ENCODE measurements at places on chromosomes 1 and 21.

GRCh38 chr21:38915546-38915945 is 109.8 kb downstream of the ETS2 start:
- DNase-seq = no peak

DNA sequence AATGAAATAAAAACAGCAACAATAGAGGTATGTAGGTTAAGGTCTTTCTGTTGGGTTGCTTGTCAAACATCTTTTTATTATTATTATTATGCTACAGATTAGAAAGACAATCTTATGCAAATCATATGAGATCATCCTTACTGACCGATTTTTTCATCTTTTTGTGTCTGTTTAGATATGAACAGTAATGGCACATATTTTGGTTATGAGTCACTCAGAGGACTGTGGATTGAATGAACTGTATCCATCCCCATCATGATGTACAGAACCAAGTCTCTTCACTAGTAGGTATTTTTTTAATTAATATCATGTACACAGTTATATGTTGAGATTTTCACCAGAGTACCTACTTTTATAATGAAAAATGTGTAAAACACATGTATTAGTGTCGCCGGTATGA is 159.1 kb downstream of the CHRM3 start:
- no peak for DNase-seq

DNA sequence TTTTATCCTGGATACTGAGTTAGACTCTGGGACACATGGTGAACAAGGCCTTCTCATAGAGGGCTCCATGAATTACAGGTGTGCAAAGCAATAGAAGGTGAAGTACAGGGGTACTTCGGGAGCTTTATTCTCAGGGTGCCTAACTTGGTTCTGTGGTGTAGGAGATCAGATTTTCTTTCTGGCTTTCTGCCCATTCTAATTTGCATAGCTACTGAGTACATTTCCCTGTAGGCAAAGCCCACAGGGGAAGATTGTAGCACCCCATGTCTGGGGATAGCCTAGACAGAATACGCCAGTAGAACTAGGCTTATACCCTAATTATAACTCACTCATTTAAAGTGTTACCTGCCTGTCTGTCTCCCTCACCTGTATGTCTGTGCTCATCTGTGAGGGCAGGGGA is 49.7 kb downstream of the PGM1 start:
- no peak for DNase-seq

DNA sequence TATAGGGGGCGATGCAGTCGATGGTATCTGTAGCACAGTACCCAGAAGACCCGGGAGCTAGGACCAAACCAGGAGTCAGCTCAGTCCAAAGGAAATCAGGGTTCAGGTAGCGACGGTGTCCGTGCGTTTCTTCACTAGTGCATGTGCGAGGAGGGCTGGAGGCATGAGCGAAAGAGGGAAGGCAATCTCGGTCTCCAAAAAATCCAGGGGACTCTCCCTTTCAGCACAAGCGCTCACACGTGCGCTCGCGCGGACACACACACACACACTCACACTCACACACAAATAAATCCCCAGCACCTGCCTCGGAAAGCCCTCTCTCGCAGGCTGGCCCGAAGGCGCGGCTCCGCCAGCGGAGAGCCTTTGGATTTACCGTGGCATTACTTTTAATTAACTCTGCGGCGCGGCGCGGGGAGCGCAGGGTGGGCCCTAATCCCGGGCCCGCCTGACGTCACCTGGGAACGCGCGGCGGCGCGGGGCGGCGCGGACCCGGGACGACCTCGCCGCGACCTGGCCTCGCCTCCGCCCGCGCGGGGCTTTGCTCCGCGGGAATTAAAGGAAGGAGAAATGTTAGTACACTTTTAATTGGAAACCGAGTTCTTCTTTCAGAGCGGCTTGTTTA is 121.2 kb downstream of the LMX1A start:
- DNase-seq = no peak

- no peak for DNase-seq
These were observed 35.9 kb upstream of the RNF19B start for GRCh38 chr1:33000427-33001026.

- no peak for DNase-seq
These were observed 100.1 kb upstream of the AKT3 start for GRCh38 chr1:243950166-243950565.

- no peak for DNase-seq
These were observed 13.2 kb upstream of the COL6A2 start for GRCh38 chr21:46084709-46085108.

DNA sequence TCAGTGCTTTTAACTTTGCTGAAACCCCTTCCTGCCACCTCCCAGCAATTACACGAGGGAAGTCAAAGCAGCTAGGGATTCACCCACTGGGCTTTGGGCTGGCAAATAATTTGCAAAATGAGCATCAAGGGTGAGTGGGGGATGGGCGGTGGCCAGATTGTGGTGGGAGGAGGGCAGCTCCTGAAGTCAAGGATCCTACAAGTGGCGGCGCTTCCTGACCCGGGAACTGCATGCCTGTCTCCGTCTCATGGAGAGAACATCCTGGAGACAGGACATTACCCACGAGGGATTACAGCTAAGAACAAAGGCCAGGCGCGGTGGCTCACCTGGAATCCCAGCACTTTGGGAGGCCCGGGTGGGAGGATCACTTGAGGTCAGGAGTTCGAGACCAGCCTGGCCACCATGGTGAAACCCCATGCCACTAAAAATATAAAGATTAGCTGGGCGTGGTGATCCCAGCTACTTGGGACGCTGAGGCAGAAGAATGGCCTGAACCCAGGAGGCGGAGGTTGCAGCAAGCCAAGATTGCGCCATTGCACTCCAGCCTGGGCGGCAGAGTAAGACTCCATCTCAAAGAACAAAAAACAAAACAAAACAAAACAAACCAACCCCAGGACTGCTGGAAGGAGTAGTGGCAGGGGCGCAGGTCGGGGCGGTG is 12.9 kb downstream of the TTC34 start:
- DNase-seq = no peak

DNA sequence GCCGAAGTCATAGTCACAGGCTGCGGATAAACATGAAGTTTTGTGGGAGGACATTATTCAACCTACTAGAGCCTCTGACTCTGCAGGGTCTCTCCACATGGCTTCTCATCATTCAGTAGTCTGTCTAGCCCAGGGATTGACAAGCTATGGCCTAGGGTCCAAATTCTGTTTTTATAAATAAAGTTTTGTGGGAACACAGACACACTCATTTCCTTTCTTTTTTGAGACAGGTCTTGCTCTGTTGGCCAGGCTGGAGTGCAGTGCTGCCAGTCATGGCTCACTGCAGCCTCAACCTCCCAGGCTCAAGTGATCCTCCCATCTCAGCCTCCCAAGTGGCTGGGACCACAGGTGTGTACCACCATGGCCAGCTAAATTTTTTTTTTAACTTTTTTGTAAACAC is 8.1 kb upstream of the ENO1 start:
- no peak for DNase-seq

DNA sequence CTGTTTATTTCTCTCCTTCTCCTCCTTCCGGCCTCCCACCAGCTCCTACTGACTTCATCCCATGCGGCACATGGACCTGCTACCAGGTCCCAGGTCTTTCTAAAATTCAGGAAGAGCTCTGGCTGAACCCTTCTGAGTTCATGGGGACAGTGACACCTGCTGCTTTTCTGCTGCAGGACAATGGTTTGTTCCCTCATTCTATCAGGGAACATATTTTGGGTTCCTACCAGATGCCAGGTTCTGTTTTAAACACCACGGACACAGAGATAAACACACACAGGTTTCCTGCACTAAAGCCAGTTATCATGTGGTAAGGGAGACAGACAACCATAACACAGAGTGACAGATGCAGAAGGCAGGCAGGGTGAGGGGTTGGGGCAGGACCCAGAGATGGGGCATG is 114.0 kb upstream of the RAB4A start:
- DNase-seq = no peak

GRCh38 chr1:25834894-25835293 is 15.1 kb downstream of the MTFR1L start:
- no peak for DNase-seq

DNA sequence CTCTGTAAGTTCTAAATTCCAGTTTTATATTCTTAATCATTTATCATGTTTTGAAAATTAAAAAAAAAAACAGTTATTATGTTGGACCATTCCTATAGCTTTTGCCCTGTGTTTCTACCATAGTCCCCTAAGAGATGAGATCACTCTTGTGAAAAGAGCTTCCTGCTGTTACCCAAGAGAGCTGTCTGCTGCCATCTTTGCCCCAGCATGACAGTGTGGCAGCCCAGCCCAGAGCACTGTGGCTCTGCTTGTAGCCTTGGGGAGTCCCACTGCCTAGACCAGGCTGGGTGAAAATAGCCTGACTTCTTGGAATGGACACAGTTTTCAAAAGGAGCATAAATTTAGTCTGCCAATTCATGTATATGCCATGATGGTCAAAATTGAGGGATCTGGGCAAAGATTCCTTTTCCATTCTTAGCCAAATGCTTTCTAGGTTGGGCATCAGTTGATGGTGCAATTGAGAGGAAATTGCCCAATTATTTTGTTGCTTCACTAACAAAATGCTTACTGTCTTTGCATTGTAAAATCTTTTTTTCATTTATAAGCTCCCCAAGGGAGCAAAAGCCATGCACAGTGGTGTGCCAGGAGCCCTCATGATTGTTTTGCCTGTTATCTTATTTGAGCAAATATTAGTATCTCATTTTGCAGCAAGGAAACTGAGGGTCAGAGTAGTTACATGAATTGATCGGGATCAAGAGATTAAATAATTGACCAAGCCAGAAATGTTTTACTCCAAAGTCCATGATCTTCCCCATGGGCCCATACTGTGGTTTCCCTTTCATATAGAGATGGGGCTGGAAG is 72.8 kb downstream of the ETS2 start:
- no peak for DNase-seq

- no peak for DNase-seq
These were observed 75.4 kb upstream of the LRRC7 start for GRCh38 chr1:69492286-69492685.

DNA sequence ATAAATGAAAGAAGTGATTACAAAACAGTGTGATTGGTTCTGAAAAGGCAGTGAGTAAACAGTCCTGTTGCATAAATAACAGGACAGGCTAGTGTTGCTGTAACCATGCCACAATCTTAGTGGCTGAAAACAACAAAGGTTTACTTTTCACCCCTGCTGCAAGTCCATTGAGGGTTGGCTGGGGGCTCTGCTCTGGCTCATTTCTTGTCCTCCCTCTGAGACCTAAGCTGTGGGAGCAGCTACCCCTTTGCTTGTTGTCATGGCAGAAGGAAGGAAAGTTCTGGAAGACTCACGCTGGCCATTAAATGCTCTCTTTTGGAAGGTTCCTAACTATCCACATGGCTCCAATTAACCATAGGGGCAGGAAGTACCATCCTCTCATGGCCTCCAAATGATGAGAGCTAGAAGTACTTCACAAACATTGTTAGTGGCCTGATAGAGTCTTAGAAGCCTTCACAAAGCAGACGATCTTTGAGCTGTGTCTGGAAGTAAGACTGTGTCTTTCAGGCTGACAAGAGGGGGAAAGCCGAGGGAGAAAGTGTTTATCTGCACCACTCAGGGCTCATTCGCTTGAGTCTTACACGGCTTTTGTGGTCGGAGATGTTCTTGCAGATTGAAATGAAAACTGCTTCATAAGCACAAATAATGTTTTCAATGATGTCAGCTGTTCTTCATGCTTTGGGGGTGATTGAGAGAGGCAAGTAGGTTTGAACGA is 11.9 kb downstream of the RCSD1 start:
- DNase-seq = no peak

DNA sequence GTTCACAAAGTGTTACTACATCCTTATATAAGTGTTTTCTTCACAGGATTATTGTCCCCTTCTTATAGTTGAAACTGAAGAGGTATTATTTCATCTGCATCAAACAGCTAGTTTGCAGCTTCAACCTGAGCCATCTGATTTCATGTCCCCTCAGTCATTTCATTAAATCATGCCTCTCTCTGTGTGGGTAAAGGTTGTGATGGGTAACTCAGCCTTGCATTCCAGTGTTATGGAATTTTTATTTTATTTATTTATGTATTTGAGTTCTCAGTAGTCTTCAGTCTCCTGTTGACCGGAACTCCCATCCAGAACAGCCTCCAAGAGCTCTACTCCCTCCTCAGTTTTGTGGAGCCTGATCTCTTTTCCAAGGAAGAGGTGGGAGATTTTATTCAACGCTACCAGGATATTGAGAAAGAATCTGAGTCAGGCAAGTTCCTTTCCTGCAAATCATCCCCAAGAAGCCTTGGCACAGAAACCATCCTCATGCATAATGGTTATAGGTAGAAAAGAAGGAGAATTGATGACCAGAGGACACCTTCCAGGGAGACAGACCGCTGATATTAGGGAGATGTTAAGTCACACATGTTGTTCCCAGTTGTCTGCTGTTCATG is 21.8 kb downstream of the CHD1L start:
- no peak for DNase-seq

DNA sequence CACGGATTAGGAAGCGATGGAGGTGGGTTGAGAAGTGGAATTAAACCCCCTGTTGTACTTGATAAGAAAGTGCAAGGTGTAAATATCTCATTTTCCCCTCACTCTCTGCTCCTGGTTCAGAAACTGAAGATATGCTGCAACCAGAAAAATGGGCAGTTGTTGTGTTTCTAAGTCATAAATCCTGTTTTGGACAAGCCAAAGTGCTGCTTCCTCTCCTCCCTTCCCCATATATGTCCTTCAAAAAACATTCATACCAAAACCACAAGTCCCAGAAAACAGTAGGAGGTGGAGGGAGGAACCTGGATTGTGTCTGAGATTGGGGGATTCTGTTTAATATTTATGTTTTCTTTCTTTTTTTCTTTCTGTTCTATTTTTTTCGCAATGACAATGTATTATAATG is 13.6 kb upstream of the ZNF362 start:
- DNase-seq = no peak

DNA sequence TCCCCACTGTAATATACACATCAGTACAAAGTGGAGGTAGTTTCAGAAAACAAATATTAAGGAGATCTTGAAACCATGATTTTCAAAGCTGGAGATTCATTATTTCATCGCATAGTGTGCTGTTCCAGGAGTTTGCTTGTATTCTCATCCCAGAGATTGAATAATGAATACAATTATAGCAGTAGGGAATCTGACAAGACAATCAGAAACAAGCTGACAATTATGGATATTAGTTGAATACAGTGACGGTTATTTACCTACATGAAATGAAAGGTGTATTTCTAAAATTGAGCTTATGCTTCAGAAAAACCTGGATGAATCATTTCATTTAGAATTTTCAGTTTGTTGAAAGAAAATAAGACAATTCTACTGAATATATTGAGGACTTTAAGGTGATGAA is 2119.0 kb downstream of the MRPL39 start:
- no peak for DNase-seq

DNA sequence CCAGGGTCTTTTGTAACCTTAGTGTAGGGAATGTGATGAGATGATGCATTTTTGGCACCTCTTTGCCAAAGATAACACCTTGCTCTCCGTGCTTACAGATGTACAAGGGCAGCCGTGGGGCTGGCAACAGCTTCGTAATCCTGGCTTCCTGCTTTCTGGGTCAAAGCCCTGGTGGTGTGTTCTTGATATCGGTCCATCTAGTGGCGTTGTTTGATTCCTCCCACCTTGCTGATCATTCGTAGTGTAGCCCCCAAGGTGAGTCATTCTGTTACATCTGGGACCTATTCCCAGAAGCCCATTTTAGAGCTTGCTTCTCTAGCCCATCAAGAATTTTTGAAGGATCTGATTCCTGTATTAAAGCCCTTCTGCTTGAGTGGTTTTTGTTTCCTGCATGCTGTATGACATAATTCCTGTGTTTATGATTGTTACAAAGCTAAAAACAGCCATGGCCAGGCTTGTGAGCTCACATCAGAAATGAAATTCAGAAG is 7.0 kb upstream of the CCT8 start:
- peak; percentile 9 for DNase-seq

- DNase-seq = no peak
These were observed 147.6 kb downstream of the NEK7 start for GRCh38 chr1:198304431-198304830.
